Tibial nerve (tissue), 4 donors: ENCODE measurements at places on chromosomes 7 and 10.

GRCh38 chr7:92729751-92730150, 106.6 kb downstream of the CDK6 start:
- DNase-seq = no peak
- H3K36me3 ChIP-seq = no peaks in the 10 kb centered on the region
- no peak overlapping the region for H3K27ac ChIP-seq
- H3K4me1 ChIP-seq = no peaks in the 10 kb centered on the region
- H3K4me3 ChIP-seq = no peak overlapping the region
- H3K27me3 ChIP-seq = no peaks in the 10 kb centered on the region

- no peak overlapping the region for H3K4me3 ChIP-seq
- peaks cover 44% of the 10 kb centered on the region for H3K4me1 ChIP-seq
- H3K27me3 ChIP-seq = no peaks in the 10 kb centered on the region
- H3K36me3 ChIP-seq = no peaks in the 10 kb centered on the region
Measured at GRCh38 chr7:155729847-155730246, 82.4 kb downstream of the SHH start.

DNA sequence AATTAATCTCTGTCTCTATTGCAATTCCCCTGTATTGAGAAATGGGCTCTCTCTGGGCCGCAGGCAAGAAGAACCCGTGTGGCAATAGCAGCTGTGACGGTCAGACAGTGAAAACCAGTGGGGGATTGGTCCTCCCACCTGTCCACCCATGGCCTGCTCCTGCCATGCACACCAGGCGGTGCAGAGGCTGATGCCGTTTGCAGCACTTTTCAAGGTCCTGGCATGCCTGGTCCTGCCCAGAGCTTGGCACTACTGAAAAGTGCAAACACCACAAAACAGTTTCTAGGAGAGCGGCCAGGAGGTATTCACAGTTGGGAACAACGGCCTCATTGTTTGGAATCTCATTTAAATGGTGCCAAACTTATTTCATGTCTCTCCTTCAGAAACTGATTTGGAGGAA, 41.5 kb downstream of the PSPH start:
- no peaks in the 10 kb centered on the region for H3K36me3 ChIP-seq
- H3K4me1 ChIP-seq = no peaks in the 10 kb centered on the region
- DNase-seq = no peak
- H3K27me3 ChIP-seq = no peaks in the 10 kb centered on the region

- no peak overlapping the region for H3K4me3 ChIP-seq
- no peaks in the 10 kb centered on the region for H3K4me1 ChIP-seq
- no peaks in the 10 kb centered on the region for H3K27me3 ChIP-seq
- DNase-seq = no peak
- no peak overlapping the region for H3K27ac ChIP-seq
Measured at GRCh38 chr7:13044309-13044708, 356.9 kb downstream of the ARL4A start.

DNA sequence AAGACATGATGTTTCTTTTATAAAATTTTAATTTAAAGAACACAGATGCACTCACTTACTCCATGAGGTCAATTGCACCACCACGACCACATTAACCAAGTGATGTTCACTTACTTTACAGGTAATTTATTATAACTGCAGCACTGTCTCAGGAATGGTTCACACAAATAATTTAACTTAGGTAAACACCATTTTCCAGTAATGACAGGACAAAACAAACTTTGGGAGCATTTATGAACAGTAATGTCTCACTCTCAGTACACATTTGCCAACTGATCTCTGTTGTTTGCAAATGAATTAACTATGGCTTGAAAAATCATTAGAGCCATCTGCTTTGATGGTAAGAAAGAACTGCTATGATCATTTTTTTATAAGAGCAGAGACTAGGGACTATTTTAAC, 150.4 kb downstream of the ETV1 start:
- H3K27me3 ChIP-seq = no peaks in the 10 kb centered on the region
- H3K27ac ChIP-seq = no peak overlapping the region
- H3K4me3 ChIP-seq = no peak overlapping the region
- no peaks in the 10 kb centered on the region for H3K36me3 ChIP-seq
- DNase-seq = no peak
